Suppressor macrophage treated with lipopolysaccharide for 1 hour (primary cell): ENCODE measurements at places on chromosomes 3 and 15.

- no peak for DNase-seq
These were observed 241.9 kb downstream of the ALCAM start for GRCh38 chr3:105608623-105609022.

DNA sequence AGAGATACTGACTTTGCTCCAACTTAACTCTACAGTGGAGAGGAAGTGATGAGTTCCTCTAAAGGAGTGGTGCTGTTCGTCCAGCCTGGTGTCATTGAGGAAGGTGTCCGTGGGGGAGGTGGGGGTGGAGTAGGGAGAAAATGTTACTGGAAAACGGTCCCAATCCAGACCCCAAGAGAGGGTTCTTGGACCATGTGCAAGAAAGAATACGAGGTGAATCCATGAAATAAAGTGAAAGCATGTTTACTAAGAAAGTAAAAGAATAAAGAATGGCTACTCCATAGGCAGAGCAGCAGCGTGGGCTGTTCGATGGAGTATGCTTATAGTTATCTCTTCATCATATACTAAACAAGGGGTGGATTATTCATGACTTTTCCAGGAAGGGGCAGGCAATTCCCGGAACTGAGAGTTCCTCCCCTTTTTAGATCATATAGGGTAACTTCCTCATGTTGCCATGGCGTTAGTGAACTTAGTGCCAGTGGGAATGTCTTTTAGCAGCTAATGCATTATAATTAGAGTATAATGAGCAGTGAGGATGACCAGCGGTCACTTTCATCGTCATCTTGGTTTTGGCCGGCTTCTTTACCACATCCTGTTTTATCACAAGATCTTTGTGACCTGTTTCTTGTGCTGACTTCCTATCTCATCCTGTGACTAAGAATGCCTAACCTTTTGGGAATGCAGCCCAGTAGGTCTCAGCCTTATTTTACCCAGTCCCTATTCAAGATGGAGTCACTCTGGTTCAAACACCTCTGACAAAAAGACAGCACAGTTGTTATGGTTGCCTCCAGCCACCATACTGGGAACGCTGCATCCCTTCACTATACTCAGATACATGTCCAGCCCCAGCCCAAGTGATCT is 38.6 kb downstream of the CLEC3B start:
- DNase-seq = peak; percentile 90

- peak; percentile 65 for DNase-seq
These were observed 106.7 kb upstream of the TNIK start for GRCh38 chr3:171566803-171567422.

- DNase-seq = peak; percentile 41
These were observed 60.2 kb downstream of the TLNRD1 start for GRCh38 chr15:81060907-81061306.

DNA sequence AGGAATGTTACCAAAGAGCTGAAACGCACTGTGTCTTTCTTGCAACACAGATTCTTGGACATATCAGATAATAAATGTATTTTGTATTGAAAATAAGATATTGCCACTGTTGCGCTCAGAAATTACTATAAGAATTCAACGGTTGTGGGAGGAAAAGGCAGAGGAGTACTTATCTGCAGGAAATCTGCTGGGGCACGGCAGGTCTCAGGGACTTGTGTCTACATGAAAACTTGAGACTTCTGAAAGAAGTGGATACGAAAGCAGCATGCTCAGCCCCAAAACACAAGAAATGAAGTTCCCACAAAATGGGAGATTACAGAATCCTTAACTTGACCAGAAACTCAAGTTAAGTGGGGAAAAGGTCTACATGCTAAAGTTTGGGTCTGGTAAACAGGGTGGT is 86.5 kb downstream of the IGSF11 start:
- DNase-seq = no peak
